ENCODE measurements at places on chromosomes 5 and 9.

DNA sequence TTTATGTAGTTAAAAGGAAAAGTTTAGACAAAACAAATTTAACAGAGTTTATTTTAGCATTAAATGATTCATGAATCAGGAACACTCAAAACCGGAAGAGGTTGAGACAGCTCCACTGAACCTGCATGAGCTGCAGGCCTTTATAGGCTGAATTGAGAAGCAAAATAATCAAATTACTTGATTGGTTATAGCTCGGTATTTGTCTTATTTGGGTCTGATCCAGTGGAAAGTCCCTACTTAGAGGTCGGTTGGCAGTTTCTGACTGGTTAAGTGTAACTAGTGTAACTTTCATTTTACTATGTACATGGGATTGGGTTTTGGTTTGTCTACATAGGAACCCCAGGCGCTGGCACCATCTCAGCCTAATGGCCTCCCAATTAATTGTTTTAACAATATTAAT lies 74.1 kb upstream of the PIK3R1 start:
- no peak overlapping the region for H3K27ac ChIP-seq
- no peaks in the 10 kb centered on the region for H3K4me1 ChIP-seq
- H3K36me3 ChIP-seq: no peaks in the 10 kb centered on the region
- H3K27me3 ChIP-seq: no peaks in the 10 kb centered on the region

GRCh38 chr5:53311681-53312080 lies 168.7 kb upstream of the FST start:
- no peak overlapping the region for H3K27ac ChIP-seq
- no peaks in the 10 kb centered on the region for H3K36me3 ChIP-seq
- no peaks in the 10 kb centered on the region for H3K27me3 ChIP-seq
- H3K4me3 ChIP-seq: no peak overlapping the region
- no peaks in the 10 kb centered on the region for H3K4me1 ChIP-seq

GRCh38 chr5:59673438-59674058 lies 220.0 kb downstream of the PDE4D start:
- peak; percentile 78 for DNase-seq
- no peak overlapping the region for H3K4me3 ChIP-seq
- no peaks in the 10 kb centered on the region for H3K36me3 ChIP-seq
- no peak overlapping the region for H3K27ac ChIP-seq
- H3K27me3 ChIP-seq: no peaks in the 10 kb centered on the region

GRCh38 chr9:20844916-20845315 lies 160.9 kb downstream of the FOCAD start:
- no peak for DNase-seq
- H3K4me1 ChIP-seq: no peaks in the 10 kb centered on the region
- no peak overlapping the region for H3K4me3 ChIP-seq
- H3K36me3 ChIP-seq: no peaks in the 10 kb centered on the region
- H3K27me3 ChIP-seq: no peaks in the 10 kb centered on the region

Data from Karpas-422 (cell line).